A549 treated with Hydrocortisone at 1 μM for 4 hours (cell line): ENCODE measurements at places on chromosomes 3 and 15. TPM values are rescaled to one million over a fixed set of nuclear protein-coding genes. Genes with fewer than 3 reads are reported as not detected.

The PLA2G4D gene
- not detected in 5 replicates for total RNA-seq

The SERINC4 gene
- total RNA-seq: 0.06 to 0.28 TPM (median 0.08 TPM) in 5 replicates

The PLS1 gene
- 8.8 to 11.7 TPM (median 10.3 TPM) in 5 replicates for total RNA-seq

The GLDN gene
- total RNA-seq: 0.02 to 0.12 TPM in 2 of 5 replicates, not detected in the others
